Spinal cord (tissue), 10 donors: ENCODE measurements at places on chromosomes 1 and 21.
A peak's percentile ranks its signal among the peaks of the same experiment; 100 is the strongest.

DNA sequence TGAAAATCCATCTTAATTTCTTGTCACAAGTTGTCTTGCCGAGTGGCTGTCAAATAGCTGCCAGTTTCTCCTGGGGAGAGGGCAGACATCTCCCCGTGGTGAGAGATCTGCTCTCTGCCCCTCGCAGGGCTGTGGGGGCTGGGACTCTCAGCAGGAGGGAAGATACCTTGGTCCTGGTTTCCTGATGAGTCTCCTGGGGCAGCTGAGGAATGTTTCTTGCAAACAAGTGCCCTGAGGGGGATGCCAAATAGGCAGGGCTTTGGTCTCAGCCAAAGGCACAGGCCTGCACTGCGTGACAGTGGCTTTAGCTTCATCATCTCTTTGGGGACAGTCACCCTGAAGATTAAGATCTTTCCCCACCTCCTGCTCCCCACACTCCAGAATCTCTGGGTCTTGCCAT lies 40.9 kb downstream of the SYT6 start:
- no peak for DNase-seq

- peak; percentile 73 for DNase-seq
Measured at GRCh38 chr21:20311234-20311787, 686.9 kb upstream of the NCAM2 start.

DNA sequence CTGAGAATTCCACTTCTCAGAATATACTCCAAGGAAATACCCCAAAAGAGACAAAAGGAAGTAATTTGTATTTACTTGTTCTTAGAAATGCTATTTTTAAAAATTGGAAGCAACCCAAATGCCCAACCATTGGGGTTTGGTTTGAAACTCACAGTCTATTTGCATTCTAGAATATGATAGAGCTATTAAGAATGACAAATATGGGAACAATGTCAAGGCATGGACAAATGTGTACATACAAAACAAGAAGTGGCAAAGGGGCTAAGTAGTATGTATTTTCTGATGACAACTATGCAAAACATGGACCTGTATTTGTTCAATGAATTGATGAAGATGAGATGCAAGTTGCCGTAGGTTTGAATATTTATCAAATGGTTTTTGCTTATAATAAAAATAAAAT lies 32.8 kb downstream of the KCNA2 start:
- no peak for DNase-seq

DNA sequence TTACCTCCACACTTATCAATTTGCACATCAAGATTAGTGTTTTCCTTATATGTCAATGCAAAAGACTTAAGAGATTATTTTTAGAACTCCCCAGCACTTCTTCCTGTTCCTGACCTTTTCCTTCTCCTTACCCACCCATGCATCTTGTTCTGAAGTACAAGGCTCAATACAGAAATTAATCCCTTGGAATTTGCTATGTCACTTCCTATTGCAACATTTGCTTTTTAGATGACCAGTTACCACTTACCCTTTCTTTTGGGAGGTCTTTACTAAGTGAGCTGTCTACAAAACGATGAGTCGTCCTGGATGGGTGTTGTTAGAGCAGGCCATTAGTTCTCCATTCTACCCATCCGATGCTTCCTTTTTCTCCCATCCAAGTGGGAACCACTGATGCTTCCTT lies 221.2 kb downstream of the FMN2 start:
- DNase-seq: no peak

DNA sequence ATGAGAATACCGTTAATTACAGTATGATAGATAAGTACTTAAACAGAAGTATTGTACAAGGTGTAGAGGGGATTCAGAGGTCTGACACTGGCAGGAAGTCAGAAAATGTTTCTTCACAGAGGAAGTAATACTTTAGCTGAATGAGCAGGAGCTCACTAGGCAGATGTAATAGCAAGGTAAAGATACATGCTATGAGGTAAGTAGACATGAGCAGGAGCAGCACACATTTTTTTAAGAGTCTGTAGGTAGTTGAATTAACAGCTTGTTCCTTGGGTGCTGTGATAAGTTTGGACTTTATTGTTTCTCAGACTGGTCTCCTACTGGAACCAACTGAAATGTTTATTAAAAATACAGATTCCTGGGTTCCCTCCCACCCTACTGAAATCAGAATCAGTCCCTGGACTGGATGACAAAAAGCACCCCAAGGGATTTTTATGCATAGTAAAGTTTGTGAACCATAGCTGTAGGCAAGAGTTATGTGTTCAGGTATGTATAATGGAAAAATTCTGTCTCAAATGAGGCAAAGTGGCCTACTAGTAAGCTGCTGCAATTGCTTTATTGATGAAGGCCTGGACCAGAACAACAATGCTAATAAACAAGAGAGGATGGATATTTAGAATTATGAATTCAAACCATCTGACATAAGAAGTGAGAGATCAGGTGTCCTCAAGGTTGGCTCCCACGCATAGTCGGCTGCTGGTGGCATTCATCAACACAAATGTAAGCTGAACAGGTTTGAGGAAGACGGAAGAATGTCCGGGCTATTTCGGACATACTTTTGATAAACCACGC lies 902 bp downstream of the AP4B1 start:
- no peak for DNase-seq

GRCh38 chr1:16155537-16156410 lies at the start of gene EPHA2:
Gene EPHA2 (minus strand): TSS chr1:16156069. CDS start chr1:16155932, 137 bp downstream.
- no peak for DNase-seq

GRCh38 chr1:91054780-91055481 lies 33.1 kb upstream of the ZNF644 start:
- no peak for DNase-seq

DNA sequence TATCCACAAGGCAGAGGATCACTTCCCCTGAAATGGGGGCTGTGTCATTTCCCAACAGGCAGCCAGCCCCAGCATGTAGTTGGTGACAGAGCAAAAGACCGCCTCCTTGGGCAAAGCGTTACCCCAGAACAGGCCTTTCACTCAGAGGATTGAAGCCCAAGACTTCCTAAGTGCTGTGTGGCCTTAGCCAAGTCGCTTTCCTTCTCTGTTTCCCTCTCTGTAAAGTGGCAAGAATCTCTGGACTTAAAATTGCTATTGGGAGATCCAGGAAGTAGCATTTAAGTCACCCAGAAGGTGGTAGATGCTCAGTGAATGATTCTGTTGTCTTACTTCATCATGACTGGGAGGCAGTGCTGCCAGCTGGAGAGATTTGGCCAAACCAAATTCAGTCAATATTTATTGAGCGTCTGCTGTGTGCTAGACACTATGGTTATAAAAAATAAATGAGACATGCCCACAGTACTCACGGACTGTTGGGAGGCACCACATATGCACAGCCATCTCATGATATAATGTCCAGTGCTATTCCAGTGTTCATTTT lies 35.3 kb downstream of the NIPAL3 start:
- DNase-seq: no peak

DNA sequence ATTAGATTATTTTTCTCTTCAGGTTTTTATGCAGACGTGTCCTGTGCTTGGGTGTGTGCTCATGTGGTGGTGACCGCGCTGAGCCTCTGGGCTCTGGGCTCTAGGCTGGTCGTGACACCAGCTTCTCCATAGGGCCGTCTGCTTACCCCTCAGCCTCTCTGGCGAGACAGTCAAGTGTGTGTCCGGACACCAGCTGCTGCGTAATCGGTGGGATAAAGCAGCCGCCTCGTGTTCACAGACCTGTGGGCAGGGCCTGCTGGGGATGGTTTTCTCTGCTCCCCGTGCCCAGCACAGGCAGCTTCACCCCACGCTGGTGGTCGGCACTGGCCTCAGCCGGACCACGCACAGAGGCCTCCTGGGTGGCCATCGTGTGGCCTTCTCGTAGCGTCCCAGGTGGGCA lies 33.6 kb upstream of the DIP2A start:
- no peak for DNase-seq

- no peak for DNase-seq
Measured at GRCh38 chr1:119806489-119806888, 4.8 kb downstream of the REG4 start.

- no peak for DNase-seq
Measured at GRCh38 chr21:41834926-41835663, 44.0 kb downstream of the PRDM15 start.

DNA sequence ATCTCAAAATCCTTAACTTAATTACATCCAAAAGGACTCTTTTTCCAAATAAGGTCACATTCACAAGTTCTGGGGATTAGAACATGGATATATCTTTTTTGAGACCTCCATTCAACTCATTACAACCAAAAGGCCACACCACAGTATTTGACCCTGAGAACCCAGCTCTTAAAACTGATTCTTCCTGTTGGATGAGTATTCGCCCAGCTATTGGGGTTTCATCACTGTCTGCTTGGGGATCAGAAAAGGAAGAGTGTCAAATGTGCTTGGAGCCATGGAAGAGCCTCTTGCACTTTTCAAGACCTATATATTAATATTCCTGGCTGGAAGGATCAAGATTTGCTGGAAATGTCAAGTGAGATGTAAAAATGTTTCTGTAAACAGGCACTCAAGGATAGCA lies 5.4 kb upstream of the TINAGL1 start:
- DNase-seq: no peak

DNA sequence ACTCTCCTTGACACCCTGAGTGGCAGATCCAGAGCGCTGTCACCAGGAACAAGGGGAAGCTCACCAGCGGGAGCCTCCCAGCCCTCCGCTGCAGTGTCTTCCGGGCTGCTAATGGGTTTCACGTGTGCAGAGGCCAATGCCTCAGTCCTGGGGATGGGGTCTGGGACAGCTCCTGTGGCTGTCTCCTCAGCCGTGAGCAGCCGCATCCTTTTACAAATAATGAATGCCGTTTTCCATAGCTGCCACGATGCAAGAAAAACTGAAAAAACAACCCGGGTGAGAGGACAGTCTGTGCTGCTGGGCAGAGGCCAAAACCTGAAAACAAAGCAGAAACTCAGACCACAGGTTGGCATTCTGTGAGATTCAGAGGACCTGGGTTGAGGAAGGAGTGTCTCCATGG lies 212.2 kb upstream of the RAB4A start:
- peak; percentile 66 for DNase-seq

- no peak for DNase-seq
Measured at GRCh38 chr1:164640686-164641352, 81.8 kb downstream of the PBX1 start.

DNA sequence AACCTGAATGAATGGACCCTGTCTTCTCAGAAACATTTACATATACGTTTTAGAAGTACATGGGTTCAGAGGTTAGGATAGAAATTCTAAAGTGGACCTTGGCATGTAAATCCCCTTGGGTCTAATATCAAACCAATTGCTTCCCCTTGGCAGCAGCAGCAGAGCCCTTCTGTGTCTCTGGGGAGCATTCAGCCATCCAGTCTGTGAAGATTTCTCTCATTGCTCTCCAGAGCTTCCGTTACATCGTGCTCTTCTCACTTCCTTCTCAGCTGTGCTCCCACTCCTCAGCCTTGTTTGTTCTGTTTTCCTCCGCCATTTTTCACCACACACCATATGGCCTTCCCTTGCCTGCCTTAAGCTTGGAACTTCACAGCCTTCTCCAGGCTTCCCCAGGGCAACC lies 61.5 kb upstream of the ATP1B1 start:
- no peak for DNase-seq

DNA sequence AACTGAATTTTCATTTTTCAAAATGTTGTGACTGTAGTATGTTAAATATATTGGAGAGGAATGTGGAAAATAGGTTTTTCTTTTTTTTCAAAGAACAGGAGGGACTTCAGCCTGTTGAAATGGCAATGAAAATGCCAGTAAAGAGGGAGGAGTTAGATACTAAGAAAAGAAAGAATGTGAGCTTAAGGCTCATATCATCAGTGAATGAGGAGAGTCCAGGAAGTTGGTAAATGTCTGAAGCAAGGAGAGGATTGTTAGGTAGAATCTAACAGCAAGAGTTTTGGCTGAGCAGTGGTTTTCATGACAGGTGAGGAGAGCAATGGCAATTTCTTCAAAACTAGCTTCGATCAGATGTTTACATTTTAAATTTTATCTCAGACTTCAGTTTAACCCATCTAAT lies 43.0 kb downstream of the PLA2G4A start:
- DNase-seq: no peak

DNA sequence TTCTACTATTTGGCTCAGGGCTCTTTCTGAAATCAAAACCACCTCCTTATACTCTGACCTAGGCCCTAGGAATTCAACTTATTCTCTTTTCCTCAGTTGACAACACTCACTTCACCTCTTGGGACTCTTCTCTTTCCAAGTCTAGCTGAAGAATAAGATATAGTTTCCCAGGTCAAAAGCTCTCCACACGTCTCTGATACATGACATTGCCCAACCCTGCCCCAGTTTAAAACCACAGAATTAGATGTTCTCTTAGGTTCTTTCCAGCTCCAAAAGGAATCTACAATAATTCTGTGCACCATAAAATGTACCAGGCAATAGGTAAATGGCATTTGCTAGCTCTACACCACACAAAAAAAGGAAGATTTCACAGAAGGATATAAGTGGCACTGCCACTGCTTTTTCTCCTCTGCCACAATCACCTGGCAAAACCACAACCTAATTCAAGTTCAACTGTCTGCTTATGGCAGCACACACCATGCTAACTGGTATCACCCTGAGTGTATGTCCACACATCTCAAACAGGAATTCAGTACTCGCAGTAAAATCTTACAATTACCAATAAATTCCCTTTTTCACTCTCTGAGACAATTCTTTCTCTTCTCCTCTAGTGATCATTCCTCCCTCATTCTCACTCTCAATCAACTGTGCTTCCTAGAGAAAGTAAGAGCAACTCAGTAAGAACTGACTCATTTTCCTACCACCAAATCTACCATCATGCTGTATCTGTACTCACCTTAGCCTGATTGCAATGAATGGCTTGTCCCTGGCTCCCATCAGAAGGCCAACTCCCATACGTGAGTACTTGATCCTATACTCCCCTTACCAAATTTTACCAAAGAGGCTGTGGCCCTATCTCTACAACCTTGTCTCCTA lies 27.3 kb downstream of the ZBTB8OS start:
- no peak for DNase-seq

DNA sequence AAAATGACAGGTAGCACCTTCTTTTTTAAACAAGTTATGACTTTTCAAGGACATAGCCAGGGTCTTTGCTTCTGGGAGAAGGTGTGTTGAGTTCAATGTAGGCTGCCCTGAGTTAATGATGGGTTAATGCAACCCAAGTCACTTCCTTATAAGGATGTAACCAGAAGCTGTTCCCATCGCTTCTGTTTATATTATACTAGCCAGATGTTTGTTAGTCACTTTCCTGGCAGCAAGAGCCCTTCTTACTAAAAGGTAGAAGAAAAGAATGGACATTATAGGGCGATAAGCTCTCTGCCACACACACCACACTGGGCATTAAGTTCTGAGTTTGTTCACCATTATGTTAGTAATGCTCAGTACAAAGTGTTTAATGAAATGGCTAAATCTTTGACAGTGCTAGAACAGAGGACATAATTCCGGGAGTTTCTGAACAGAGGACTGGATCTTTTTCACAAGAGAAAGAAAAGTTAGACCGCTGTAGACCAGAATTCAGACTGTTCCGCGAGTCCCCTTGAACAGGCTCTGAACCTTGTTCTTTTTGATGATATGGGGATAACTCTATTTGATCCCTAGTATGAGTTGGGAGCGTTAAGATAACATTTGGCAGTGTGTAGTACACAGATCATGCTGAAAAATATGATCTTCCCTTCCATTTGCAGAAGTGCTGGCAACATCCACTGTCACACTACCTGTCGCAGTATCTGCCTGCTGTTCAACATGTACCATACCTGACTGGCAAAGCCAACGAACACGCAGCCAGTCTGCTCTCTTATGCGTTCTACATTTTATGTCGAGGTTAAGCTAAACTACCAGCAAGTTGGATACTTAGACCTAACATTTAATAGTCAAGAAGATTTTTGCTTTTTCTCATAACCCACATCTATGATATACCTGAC lies 41.0 kb downstream of the DEGS1 start:
- DNase-seq: no peak

GRCh38 chr1:156698995-156699394 lies 6.4 kb downstream of the CRABP2 start:
- DNase-seq: no peak
